Liver (tissue), 10 donors: ENCODE measurements at places on chromosomes 4 and X. TPM values are rescaled to one million over a fixed set of nuclear protein-coding genes. Genes with fewer than 3 reads are reported as not detected.

- no peak for DNase-seq
These were observed 508.3 kb upstream of the MAGEB2 start for GRCh38 chrX:29707088-29707487.

PAGE2B gene
- not detected for polyA plus RNA-seq

SPANXN4 gene
- polyA plus RNA-seq: not detected

DNA sequence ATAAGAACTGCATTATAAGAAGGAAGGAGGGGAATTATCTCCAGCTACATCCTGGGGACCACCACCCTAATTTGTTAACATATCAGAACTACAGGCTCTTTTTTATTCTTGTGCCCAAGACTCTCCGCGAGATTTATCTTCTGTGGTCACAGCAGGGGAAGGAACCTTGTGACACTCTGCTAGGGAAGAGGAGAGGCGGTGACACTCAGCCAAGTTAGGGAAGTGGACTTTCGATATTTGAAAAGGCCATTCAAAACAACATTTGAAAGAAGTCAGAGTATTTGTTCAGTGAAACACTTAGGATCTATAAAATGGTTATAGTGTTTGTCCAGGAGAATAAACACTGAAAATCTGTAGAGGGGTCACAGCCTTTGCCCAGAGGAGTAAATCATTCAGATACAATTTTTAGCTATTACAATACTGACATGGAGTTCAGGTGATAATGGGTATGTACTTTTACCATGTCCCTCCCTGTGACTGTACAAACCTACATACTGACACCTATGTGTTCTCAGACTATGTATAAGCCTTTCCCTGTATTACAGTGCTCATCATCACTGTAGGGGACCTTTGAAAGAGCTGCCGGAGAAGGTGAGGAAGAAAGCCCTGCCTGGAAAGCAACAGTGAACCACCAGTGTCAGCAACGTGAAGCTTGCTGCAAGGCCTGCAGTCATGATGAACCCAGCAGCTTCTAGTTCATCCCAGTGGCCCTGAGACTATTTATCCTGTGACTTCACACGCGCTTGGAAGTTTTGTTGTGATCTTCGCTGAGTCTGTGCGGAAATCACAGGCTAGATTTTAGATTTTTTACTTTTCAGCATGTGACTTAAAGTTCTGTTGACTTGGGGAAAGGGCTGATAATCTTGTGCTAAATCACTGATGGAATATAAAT, 8.5 kb upstream of the PTTG2 start:
- DNase-seq: no peak

DNA sequence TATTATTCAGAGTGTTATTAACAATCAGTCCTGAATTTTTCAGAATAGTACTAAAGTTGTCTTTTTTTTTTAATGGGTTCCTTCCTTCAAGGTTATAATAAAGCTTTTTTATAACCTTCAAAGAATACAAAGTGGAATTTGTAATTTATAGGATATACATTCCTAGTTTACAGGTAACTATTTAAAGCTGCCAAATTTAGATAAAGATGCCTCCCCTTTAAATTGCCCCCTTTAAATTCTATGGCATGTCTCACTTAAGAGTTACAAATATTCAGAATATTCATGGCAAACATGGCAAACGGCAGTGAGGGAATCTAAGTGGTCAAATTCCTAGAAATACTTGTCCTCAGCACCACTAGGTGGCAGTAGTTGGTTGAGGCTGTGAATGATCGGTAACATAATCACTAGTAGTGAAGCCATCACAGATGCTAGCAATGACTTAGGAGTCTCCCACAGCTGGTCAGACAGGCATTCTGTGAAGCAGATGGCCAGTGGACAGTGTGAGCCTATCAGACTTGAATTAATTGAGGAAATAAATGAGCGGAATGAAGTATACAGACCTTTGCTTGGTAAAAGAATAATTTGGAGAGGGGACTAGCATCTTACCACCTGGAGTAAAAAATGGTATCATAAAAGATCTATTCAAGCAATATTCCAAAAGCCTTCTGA, 86.4 kb downstream of the CBR4 start:
- peak; percentile 63 for DNase-seq

PDGFC gene
- 5.8 TPM for polyA plus RNA-seq

POLR2B gene
- polyA plus RNA-seq: 24.6 TPM

GRCh38 chr4:1022739-1023066, 11.3 kb downstream of the FGFRL1 start:
- no peak for DNase-seq

CDKL2 gene
- not detected for polyA plus RNA-seq

- DNase-seq: no peak
These were observed 1.8 kb downstream of the CA5B start for GRCh38 chrX:15739886-15740285.

GRCh38 chrX:118807151-118808017, 16.2 kb upstream of the ZCCHC12 start:
- peak; percentile 34 for DNase-seq

SAGE1 gene
- not detected for polyA plus RNA-seq

- no peak for DNase-seq
These were observed 131.0 kb downstream of the COX18 start for GRCh38 chr4:72938516-72938915.

GRCh38 chr4:112910109-112910736, 139.2 kb upstream of the ANK2 start:
- DNase-seq: no peak

ARX gene
- not detected for polyA plus RNA-seq

GRCh38 chr4:172232966-172233365, 419.8 kb downstream of the GALNTL6 start:
- DNase-seq: no peak

DNA sequence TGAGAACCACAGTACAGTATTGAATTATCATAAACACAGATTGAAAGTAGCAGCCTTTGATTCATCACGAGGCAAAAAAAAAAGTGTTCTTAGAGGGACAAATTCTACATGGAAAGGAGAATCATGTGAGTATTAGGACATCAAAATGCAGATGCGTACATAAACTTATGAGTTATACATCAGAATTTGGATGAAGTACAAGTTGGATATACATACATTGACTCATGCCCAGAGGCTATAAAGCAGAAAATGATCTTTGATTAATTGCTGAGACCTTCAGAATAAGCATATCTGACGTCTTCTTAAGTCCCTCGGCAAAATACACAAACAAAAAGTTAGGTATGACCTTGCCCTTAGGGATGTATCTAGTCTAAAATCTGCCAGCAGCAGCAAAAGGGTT, 206.4 kb downstream of the LDB2 start:
- DNase-seq: no peak

- DNase-seq: no peak
These were observed 8.7 kb downstream of the CLRN2 start for GRCh38 chr4:17523662-17524061.

RASL11B gene
- polyA plus RNA-seq: 1.0 TPM

SPP1 gene
- polyA plus RNA-seq: 10.5 TPM

GRCh38 chrX:108224727-108225621, 133.4 kb downstream of the ATG4A start:
- DNase-seq: no peak

- DNase-seq: no peak
These were observed 213.6 kb upstream of the VEGFC start for GRCh38 chr4:177006331-177006730.

GRCh38 chrX:154372612-154373022, 1.8 kb downstream of the FLNA start:
- no peak for DNase-seq
